ENCODE measurements at places on chromosomes 2 and 18.

- DNase-seq = no peak
Observed at GRCh38 chr2:174600349-174600748, 2.7 kb upstream of the WIPF1 start.

GRCh38 chr2:86140969-86141392 is 34.9 kb downstream of the PTCD3 start:
- DNase-seq = no peak

DNA sequence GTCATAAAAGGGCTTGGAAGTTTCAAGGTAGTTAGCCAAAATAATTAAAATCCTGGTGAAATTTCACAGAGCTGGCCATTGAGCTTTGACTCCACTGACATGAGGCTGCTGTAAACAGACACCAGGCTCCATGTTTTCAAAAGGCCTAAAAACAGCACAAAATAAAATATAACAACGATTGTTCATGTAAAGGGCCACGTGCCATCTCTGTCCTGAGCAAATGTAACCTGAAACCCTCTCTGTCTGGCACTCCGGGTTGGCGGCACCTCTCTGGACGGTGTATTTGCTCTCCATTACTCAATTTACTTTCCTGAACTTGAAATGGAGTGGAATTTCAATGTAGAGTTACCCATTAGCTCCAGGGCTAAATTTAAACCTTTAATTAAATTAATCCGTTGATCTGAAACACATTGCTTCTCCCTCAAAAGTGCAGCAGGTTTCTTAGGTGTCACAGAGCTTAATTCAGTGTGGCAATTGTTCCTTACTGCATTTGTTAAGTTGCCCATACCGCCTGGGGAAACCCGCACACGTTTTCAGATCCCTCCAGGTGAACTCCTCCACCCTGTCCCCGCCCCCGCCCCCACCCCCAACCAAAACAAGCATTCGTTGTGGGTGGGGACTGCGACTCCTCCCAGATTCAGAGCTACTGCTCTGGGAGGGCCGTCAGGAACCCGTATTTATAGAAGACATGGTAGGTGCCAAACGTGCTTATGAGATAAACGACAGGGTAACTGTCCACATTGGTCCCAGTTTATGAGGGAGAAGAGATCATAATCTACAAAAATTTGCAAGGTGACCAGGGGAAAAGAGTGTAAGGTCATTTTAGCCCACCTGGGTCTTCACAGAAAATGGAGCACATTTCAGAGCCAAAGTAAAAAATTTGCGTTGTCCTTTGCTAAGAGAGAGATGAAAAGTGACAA is 1.2 kb upstream of the CABLES1 start:
- DNase-seq = no peak

GRCh38 chr2:45770811-45771210 is 119.3 kb downstream of the PRKCE start:
- DNase-seq = peak; percentile 0

GRCh38 chr2:197137231-197137630 is 173.3 kb downstream of the ANKRD44 start:
- DNase-seq = no peak

GRCh38 chr2:97979904-97980303 is 15.8 kb downstream of the TMEM131 start:
- DNase-seq = no peak

GRCh38 chr2:12742891-12743290 is 26.2 kb downstream of the TRIB2 start:
- DNase-seq = no peak

DNA sequence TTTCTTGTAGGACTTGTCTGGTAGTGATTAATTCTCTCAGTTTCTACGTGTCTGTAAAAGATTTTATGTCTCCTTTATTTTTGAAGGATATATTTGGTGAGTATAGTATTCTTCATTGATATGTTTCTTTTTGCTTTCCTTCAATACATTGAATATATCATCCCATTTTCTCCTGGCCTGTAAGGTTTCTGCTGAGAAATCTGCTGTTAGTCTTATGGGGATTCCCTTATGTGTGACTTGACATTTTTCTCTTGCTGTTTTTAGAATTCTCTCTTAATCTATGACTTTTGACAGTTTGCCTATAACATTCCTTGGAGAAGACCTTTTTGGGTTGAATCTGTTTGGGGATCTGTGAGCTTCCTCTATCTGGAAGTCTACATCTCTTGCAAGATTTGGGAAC is 281.0 kb upstream of the MEIS1 start:
- no peak for DNase-seq

GRCh38 chr2:189702071-189702470 is 27.6 kb downstream of the ANKAR start:
- no peak for DNase-seq

- DNase-seq = no peak
Observed at GRCh38 chr2:240051697-240052096, 1.6 kb downstream of the OR6B3 start.

- DNase-seq = no peak
Observed at GRCh38 chr2:223481486-223481885, 120.7 kb downstream of the SCG2 start.

DNA sequence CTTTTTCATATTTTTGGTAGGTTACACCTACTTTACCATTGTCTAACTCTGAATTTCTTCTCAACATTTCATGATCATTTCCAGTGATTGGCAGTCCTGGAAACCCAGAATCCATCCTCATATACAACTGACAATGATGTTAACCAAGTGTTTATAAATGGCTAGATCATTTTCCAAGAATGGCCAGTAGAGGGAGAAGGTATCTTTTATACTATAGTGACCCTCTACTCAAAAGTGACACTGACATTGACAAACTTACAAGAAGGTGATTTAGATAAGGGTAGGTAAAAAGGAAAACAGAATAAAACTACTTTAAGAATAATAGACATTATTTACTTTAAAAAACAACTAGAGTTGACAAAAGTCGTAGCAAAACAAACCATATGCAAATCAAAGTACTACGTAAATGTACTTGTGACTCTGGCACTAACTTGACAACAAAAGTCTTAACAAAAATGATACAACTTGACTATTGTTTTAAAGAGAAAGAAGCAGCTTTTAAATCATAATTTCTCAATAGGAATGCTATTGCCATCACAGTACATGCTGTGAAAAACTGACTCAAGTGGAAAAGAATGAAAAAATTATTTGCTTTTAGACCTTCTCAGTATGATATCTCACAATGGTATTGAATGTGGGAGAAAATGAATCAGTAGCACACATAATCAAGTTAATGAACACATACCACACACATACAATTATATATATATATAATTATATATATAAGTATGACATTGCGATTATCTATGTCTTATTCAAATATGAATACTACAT is 76.6 kb upstream of the GRB14 start:
- DNase-seq = no peak

DNA sequence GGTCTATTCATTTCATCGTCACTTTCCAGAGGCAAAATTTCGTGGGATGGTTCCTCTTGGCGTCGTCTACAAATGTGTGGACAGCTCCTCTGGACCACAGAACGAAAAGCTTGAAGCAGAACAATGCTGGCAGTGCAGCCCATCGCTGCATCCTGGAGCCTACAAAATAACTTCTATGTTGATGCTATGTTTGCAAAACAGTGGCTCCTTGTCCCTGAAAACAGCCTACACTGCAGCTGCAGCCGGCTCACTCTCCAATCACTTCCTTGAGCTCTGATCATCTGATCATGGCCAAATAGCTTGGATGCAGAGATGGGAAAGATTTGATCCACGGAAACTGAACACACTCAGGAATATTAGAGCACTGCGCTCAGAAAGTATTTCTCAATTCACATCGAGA is 60.0 kb downstream of the DOCK10 start:
- DNase-seq = peak; percentile 76

- no peak for DNase-seq
Observed at GRCh38 chr2:236918545-236918944, 167.1 kb upstream of the COPS8 start.

DNA sequence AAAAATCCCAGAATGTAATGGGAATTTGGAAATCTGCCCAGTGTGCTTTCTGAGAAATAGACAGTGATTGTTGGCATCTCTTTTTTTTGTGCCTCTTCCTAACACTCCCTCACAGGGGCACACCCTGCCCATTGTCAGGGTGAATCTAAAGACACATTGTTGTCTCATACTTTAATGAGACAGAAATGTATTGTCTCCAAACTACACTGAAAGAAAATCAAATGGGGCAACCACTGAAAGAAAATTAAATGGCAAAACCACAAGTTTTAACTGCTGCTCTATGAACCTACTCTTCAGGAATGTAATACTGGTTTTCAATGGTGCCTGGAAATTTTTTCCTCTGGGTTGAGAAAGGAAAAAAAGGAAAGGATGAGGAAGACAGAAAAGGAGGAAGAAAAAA is 43.2 kb upstream of the GLS start:
- DNase-seq = no peak

- DNase-seq = no peak
Observed at GRCh38 chr2:224668123-224668909, 47.8 kb downstream of the CCDC195 start.

GRCh38 chr2:8189316-8189715 is 492.5 kb upstream of the ID2 start:
- DNase-seq = no peak

- DNase-seq = peak; percentile 66
Observed at GRCh38 chr18:57780318-57780705, 22.8 kb downstream of the ATP8B1 start.

GRCh38 chr2:200199005-200199404 is 107.5 kb upstream of the SPATS2L start:
- DNase-seq = no peak

- DNase-seq = peak; percentile 90
Observed at GRCh38 chr2:96906729-96907114, 36.8 kb upstream of the SEMA4C start.

DNA sequence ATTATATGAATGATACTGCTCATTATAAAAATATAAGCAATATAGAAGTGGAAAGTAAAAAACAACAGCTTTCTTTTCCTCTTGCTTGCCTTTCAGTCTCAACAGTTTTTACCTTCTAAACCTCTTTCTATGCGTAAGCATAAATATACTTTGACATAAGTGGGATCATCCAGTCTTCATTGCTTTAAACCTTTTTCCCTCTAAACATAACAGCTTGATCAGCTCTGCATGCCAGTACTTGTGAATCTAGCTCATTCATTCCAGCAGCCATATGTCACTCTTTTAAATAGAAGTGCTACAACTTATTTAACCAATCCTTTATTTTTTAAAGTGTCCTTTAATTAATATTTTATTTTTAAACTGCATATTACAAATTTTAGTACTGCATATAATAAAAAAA is 88.1 kb downstream of the TTC27 start:
- no peak for DNase-seq

DNA sequence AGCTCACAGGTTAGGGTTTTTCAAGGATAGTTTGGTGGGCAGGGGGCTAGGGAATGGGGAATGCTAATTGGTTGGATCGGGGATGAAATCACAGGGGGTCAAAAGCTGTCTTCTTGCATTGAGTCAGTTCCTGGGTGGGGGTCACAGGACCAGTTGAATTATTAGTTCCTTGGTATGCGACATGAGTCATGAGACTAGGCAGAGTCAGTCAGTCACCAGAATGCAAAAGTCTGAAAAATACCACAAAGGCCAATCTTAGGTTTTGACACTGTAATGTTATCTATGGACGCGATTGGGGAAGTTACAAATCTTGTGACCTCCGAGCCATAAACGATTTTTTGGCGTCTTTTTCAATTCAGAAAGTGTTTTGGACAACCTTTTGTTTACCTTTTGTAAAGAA is 101.2 kb downstream of the ZNF519 start:
- DNase-seq = no peak

DNA sequence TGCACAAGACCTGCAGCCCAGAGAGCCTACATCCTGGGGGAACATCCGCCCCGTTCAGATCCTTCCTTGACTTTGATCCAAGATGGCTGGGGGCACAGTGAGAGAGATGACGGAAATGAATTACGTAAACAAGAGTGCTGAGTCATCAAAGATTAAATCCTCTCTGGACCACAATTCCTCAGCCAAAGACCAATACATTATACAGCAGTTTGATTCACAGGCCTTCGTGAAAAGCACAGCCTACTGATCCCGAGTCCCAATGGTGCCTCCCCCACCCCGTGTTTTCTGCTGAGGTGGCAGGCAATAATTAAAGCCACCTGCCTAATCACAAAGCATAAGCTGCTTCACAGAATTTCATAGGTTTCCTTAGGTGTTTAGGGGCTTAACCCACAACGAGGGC is 43.0 kb downstream of the MYO5B start:
- DNase-seq = no peak

GRCh38 chr2:37388074-37388473 is 43.6 kb downstream of the QPCT start:
- no peak for DNase-seq

- DNase-seq = no peak
Observed at GRCh38 chr2:9144617-9145016, 62.0 kb upstream of the ASAP2 start.

- no peak for DNase-seq
Observed at GRCh38 chr2:131828164-131828561, 300.5 kb downstream of the CCDC74A start.

DNA sequence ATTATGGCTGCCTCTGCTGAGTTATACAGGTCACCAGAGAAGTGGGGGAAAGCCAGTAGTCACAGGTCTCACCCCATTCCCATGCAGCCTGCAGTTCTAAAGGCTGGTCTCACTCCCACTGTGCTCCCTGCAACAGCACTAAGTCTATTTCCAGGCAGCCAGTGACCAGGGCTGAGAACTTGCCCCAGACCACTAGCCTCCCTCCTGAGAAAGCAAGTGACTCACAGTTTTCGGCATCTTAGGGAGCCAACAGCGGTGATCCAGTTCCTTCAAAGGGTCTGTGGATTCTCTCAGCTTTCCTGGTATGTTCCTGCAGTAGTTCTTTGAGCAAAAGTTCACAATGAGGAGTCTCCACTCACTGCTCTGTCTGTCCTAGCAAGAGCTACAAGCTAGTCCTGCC is 329.6 kb upstream of the MAP2 start:
- no peak for DNase-seq

DNA sequence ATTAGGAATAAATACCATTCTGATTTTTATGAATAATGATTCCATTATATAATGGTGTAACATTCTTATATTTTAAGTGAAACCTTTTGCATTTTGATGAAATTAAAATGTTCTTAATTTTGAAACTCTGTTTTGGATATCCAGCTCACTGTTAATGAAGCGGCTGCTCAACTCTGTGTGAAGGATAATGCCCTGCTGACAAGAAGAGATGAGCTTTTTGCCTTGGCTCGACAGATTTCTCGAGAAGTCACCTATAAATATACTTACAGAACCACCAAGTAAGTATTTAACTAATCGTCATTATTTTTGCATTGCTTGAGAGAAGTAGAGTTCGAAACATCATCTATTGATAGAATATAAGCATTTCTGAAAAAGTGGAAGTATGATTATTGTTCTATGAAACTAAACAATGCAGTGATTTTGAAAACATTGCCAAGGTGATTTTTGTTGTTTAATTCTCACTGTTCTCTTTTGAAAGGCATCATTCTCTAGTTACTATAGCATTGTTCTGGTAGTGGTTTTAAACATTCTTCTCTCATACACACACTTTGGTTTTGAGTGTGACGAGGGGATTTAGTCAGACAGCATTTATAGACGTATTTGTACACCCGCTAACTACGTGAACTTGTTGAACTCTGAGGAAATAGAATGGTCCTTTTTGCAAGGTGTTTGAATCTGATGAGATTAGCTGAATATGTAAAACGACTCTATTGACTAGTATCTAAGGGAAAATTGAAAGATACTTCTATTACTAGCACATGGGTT is 21.5 kb downstream of the NAB1 start:
- DNase-seq = no peak
